ENCODE measurements at places on chromosomes 3 and 15. TPM values are rescaled to one million over a fixed set of nuclear protein-coding genes. Genes with fewer than 3 reads are reported as not detected.

The LCMT2 gene
- 11.9 TPM for polyA plus RNA-seq

DNA sequence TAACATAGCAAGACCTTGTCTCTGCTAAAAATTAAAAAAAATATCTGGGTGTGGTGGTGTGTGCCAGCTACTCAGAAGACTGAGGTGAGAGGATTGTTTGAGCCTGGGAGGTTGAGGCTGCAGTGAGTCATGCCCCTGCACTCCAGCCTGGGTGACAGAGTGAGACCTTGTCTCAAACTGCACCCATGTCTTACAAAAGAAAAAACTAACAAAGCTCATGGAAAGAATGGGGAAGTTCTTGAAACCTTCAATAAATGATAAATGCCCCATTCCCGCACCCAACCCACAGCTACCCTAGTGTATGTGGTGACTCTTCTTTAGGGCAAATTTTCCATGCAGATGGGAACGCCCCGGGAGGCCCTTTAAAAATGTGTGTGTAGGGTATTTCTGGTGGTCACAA, 28.3 kb downstream of the RPLP1 start:
- H3K27ac ChIP-seq, result no peak overlapping the region
- H3K27me3 ChIP-seq, result no peaks in the 10 kb centered on the region
- no peak for DNase-seq
- no peaks in the 10 kb centered on the region for H3K4me1 ChIP-seq
- H3K4me3 ChIP-seq, result no peak overlapping the region

DNA sequence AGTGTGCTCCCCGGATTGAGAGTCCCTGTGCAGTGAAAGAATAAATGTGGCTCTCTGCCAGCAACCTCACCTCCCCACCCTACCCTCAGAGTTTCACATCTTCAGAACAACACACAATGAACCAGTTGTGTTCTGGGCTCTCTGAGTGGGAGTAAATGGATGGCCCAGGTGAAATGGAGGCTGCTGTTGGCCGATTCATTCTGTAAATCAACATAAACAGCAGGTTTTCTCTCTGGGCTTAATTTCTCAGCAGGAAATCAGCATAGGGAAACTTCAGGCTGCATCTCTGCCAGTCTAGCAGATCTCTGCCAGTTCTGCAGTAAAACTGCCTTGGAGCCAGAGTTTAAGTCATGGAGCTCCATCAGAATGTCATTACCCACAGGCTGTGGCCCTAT, 54.6 kb upstream of the FURIN start:
- no peak overlapping the region for H3K27ac ChIP-seq
- H3K4me3 ChIP-seq, result no peak overlapping the region
- H3K36me3 ChIP-seq, result peaks cover 51% of the 10 kb centered on the region
- no peak for DNase-seq
- H3K4me1 ChIP-seq, result peaks cover 24% of the 10 kb centered on the region

GRCh38 chr15:64703632-64703959, 71.8 kb downstream of the RBPMS2 start:
- peaks cover 11% of the 10 kb centered on the region for H3K4me1 ChIP-seq
- peak overlapping the region; percentile 82 for H3K27ac ChIP-seq
- no peaks in the 10 kb centered on the region for H3K36me3 ChIP-seq
- DNase-seq, result no peak
- H3K4me3 ChIP-seq, result peak overlapping the region; percentile 39

GRCh38 chr3:132444383-132444782, 27.1 kb downstream of the DNAJC13 start:
- no peaks in the 10 kb centered on the region for H3K4me1 ChIP-seq
- H3K27me3 ChIP-seq, result no peaks in the 10 kb centered on the region
- no peak for DNase-seq
- no peak overlapping the region for H3K27ac ChIP-seq
- H3K36me3 ChIP-seq, result 0 out of 2 replicates have a peak, but pooled peaks cover 2% of the 10 kb centered on the region
- no peak overlapping the region for H3K4me3 ChIP-seq

- H3K27ac ChIP-seq, result no peak within 1 kb of the TSS
- H3K4me1 ChIP-seq, result peaks cover 27% of the 10 kb centered on the region
- H3K36me3 ChIP-seq, result no peaks in the 10 kb centered on the region
Observed at GRCh38 chr3:49869525-49870126, at the start of gene CAMKV. TSS of gene CAMKV (minus strand) at chr3:49869906. CDS start at chr3:49862388, 7,518 bp downstream.

All from H1 (cell line).